ENCODE measurements at places on chromosomes 7 and 10. TPM values are rescaled to one million over a fixed set of nuclear protein-coding genes. Genes with fewer than 3 reads are reported as not detected.

TRPV5 gene
- total RNA-seq, result not detected

HOXA10 gene
- 10.3 TPM for total RNA-seq

CFAP58 gene
- 1.7 TPM for total RNA-seq

PKD2L1 gene
- not detected for total RNA-seq

MYOZ1 gene
- not detected for total RNA-seq

MICU1 gene
- total RNA-seq, result 32.7 TPM

DNA sequence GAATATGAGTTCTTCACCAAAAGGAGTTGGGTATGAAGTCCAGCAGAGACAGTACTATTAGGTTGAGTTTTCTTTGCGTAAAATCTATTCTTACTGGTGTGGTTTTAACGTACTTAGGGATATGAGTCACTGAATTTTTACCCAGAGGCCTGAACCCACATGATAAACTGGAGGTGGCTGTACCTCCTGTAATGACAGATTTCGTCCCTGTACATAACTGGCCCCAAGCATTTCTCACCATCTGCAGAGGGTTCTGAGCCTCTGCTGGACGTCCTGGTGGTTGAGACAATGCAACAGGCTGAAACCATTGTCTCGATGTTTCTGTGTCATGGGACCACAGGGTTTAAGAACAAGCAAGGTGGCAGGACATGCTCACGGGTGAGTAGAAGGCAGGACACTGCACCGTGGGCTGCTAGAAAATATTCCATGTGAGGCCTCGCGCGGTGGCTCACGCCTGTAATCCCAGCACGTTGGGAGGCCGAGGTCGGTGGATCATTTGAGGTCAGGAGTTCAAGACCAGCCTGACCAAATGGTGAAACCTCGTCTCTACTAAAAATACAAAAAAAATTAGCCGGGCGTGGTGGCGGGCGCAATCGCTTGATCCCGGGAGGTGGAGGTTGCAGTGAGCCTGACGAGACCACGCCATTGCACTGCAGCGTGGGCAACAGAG lies 233.9 kb downstream of the DNAJB6 start:
- no peak for DNase-seq

GRCh38 chr7:44133295-44133694 lies 7.8 kb downstream of the MYL7 start:
- no peak for DNase-seq

- no peak for DNase-seq
Observed at GRCh38 chr7:44974549-44974948, 4.3 kb downstream of the MYO1G start.

DNA sequence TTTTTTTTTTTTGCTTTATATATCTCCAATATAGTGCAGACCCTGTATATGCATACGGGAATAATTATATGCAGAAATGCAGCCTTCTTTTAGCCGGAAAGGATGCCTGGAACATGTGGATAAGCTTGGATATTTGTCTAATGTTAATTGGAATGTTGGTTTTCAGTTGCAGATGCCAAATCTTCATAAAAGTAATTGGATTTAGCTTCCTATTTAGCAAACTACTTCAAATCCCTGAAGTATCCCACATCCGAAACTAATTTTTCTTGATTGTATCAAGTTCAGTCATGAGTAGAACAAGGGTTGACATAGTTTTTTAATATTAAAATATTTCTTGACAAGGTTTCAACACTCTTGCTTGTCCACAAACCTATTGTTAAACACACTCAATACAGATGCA lies 281.7 kb downstream of the BBS9 start:
- no peak for DNase-seq

DNA sequence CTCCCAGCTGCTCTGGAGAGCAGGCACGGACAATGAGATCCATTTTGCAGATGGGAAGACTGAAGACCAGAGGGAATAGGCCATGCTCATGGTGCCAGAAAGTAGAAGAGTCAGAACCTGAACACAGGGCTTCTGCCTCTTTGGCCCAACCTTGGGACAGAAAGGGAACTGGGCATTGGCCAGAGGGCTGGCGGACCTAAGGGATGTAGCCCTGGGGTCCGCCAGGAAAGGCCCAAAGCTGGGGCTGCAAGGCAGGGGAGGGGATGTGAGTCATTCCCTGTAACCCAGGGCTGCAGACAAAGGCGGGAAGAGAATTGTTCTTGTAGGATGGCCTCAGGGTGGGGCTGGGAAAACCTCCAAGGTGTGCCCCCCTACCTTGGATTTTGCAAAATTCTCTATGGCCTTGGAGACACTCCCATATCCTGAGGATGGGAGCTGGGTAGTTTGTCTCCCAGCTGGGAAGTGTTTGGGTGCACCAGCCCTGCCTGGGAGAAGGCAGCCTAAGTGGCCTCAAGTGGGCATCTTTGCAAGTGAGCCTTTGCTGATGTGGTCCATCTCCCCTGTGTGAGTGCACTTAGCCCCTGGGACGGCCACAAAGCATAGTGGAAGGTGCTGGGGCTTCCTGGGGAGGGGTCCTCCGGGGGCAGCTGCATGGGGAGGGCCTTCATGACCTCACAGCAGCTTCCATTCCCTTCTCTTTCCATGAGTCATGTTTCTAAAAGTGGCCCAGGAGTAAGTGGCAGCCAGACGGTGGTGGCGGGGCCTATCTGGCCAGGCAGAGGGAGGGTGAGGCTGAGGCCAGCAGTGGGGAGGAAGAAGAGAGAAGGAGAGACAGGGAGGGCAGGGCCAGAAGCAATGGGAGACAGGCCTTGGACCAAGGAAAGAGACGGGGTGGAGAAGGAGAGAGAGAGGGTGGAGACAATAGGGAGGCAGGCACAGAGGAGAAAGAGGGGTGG lies 9.2 kb downstream of the AQP1 start:
- DNase-seq, result no peak

GRCh38 chr7:17696422-17696821 lies 243.9 kb downstream of the SNX13 start:
- no peak for DNase-seq

- DNase-seq, result no peak
Observed at GRCh38 chr10:88661577-88661976, 2.7 kb upstream of the LIPF start.

GRCh38 chr7:115227473-115228235 lies 305.8 kb downstream of the MDFIC start:
- no peak for DNase-seq

- no peak for DNase-seq
Observed at GRCh38 chr10:13512564-13512963, 16.2 kb downstream of the BEND7 start.

DNA sequence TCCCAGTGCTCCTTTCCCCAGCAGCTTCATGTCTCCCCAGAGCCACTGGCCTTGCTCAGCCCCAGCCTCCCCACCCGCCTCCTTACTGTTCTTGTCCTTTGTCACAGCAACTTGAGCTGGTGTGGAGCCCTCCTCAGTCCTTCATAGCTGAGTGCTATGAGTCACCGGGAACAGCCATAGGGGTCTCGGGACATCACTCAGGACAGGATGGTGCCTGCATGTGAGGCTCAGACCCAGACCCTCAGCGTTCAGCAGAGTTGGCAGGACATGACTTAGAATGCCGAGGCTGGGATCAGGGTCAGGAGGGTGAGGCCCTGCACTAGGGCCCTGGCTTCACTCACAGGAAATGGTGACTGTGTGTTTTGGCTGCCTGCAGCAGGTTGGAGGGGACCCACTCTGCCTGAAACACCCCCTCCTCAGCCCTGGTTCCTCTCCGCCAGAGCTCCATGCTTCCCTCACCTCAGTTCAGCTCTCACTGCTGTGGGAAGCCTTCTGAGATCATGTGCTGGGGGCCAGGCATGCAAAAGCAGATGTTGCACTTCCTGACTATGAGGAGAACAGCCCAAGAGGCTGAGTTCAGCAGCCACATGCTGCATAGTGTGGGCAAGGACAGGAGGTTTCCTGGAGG lies 40.7 kb upstream of the GJD4 start:
- no peak for DNase-seq
